GM04503 (cell line): ENCODE measurements at places on chromosomes 2 and 18.

- no peak for DNase-seq
Observed at GRCh38 chr2:76027761-76028160, 317.0 kb upstream of the GCFC2 start.

- DNase-seq: no peak
Observed at GRCh38 chr2:17058772-17059402, 393.3 kb upstream of the CYRIA start.

GRCh38 chr2:41994233-41994637 lies 53.6 kb upstream of the PKDCC start:
- DNase-seq: peak; percentile 55

DNA sequence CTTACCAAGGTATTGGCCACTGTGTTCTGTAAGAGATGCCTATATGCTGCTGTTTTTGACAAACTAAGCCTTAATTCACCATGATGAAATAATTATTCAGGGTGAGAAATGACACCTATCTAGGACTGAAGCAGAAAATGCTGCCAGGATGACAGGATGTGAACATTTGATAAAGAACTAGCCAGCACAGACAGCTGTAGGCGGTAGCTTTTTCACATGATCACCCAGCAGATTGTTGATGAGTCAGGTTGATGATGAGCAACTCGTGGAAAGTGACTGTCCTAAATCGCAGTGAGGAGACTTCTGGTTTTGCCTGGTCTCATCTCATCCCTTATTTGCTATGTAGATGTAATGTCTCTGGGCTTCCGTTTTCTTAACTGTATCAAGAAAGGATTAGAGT lies 144.1 kb downstream of the PRPF40A start:
- DNase-seq: no peak

GRCh38 chr2:52749764-52750163 lies 1017.8 kb upstream of the CHAC2 start:
- DNase-seq: no peak

GRCh38 chr2:137300987-137301386 lies 535.6 kb downstream of the THSD7B start:
- no peak for DNase-seq

DNA sequence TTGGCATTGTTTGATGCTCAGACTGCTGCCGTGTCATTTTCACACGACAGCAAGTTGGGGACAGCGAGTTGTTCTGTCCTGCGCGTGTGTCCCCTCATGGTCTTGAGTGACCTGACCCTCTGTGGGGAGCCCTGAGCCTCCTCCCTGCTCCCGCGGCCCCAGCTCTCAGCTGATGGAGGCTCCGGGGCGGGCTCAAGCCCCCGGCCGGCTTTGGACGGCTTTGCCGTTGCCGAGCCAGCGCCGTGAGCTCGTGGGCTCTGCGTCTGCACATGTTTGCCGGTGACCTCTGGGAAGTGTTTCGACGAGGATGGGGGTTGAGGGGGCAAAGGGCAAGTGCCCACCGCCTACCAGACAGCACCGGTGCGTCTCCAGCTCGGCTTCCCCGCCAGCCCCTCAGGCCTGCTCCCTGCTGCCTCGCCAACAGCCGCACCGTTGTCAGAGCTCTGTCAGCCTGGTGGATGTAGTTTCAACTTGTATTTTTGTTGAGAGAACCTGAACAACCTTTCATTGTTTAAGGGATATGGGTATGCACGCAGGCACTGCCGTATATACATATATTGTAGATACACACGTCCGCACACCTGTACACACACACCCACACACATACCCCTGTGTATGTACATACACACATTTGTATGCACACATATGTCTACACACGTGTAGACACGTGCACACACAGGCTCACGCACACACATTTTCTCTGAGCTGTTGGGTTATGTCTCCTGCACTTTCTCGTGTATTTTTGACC lies 13.7 kb downstream of the PDCD1 start:
- no peak for DNase-seq
